ENCODE measurements at places on chromosomes 16 and 17.

DNA sequence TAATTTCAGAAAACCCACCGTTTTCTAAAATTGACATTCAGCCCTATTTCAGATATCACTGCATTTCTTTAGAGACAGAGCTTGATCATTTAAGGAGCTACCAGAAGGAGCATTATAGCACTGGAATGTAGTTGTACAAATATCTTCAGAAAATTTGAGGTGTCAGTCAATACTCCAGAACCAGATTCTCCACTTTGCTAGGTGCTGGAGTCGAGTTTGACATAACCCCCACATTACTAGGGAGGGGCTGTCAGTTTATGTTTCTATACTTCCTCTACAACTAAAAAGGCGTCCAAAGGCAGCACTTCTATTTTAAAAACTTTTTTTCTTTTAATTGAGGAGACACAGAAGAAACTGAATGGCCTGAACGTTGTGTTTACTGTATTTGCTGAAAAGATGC, 892 bp upstream of the KIAA0513 start:
- DNase-seq, result no peak

- DNase-seq, result peak; percentile 91
Measured at GRCh38 chr17:2090804-2091534, 36.1 kb downstream of the HIC1 start.

DNA sequence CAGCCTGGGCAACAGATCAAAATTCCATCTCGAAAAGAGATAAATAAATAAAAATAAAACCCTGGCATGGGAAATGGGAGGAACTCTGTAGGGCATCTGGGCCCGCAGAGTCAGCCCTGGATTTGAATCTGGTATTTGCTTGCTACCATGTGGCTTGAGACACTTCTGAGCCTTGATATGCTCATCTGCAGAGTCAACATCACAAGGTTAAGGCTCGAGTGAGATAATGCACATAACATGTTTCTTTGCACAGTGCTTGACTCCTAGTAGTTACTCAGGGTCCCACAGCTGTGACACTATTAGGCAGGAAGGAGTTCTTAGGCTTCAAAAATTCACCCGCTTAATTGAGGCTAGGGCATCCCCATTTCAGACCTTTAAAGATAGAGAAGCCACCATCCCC, 21.3 kb downstream of the CDK5RAP3 start:
- no peak for DNase-seq

GRCh38 chr17:16428098-16428882, 12.9 kb downstream of the TRPV2 start:
- DNase-seq, result no peak

DNA sequence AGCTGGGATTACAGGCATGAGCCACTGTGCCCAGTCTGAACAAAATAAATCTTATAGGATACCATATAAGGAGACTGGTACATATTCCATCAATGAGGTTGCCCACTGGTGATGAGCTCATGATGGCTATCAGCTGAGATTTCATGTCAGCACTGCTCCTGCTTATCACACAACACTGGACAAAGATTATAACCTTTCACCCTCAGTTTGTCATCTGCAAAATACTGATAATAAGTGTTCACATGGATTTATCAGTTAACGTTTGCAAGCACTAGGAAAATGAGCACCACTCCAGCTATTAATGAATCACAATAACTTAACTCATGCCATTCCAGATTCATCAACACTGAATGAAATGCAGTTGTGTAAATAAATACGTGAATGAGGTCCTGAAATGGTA, 83.7 kb downstream of the SSH2 start:
- no peak for DNase-seq

GRCh38 chr16:2910441-2910969, 1.2 kb upstream of the FLYWCH1 start:
- no peak for DNase-seq

DNA sequence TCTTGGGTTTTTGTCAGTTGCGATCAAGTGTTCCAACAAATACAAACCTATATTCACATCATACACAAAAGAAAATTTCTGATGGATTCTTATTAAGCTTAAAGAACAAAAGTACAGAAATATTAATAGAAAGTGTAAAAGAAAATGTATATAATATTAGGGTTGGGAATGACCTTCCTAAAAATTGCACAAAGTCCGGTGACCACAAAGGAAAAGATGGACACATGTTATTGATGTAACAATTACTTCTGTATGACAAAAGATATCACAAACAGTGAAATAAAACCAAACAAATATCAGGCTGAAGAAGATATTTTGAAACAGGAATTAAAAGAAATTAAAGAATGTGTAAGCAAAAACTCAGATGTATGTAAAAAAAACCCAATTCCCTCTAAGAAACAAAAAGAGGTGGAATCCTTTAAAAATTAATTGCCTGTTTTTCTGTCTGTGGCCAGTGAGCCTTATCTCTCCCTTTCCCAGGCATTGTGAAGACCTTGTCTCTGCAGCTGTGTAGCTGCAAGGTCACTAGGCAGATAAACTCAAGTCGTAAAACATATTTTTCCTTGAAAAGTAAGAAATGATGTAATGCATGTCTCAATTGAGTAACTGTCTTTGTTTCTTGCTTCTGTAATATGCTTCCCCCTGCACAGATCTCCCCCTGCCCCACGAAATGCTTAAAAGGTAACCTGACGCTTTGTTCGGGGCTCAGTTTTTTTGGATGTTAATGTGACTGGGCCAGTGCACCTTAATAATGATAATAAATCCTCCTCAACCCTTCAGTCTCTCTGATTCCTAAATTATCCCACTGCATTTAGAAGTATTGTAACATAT, 2.8 kb downstream of the ST6GALNAC1 start:
- DNase-seq, result no peak

DNA sequence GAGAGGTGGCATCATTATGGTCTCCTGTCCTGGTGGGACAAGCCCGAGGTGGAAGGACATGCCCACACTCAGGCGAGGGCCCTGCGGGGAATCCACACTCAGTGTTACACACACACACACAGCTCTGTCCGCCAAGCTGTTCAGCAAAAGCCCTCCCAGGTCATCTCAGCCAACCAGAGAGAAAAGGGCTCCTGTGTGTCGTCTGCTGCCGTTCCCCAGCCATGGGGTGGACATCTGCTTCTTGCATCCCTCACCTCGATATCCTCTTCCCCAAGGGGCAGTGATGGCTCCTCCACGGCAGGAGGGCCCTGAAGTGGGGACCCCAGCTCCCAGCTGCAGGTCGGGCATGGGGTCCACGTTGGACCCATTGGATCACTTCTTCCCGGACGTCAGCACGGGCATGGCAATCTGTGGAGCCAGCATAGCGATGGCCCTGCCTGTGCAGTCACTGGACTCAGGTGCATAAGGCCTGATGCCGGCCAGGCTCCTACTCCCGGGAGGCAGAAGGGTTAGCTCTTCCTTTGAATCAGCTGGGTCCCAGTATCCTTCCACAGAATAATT, 290.1 kb downstream of the C16orf95 start:
- DNase-seq, result no peak

- no peak for DNase-seq
Measured at GRCh38 chr17:16910341-16910740, 61.6 kb downstream of the TNFRSF13B start.

GRCh38 chr16:46850619-46851555, 19.9 kb upstream of the C16orf87 start:
- no peak for DNase-seq

- no peak for DNase-seq
Measured at GRCh38 chr17:17757956-17758845, 76.9 kb downstream of the RAI1 start.

- peak; percentile 51 for DNase-seq
Measured at GRCh38 chr16:48613061-48613957, 3.3 kb upstream of the N4BP1 start.

GRCh38 chr16:55391760-55392375, 67.9 kb downstream of the IRX6 start:
- DNase-seq, result no peak

DNA sequence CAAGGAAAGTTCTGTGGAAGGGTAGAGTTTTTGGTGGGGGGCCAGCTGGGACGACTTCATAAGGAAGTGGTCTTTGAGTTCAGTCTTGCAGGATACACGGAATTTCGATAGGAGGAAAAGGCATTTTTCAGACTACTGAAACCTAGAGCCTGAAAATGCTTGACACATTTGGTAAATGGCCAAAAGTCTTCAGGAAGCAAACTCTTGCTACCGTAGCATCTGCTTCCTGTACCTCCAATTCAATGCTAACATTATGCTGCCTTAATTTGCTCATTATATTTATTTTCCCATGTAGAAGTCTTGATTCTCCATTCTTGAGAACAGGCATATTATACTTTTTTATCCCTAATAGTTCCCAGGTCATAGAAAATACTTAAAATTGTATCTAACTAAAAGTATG, 129.3 kb upstream of the MED13 start:
- DNase-seq, result no peak

DNA sequence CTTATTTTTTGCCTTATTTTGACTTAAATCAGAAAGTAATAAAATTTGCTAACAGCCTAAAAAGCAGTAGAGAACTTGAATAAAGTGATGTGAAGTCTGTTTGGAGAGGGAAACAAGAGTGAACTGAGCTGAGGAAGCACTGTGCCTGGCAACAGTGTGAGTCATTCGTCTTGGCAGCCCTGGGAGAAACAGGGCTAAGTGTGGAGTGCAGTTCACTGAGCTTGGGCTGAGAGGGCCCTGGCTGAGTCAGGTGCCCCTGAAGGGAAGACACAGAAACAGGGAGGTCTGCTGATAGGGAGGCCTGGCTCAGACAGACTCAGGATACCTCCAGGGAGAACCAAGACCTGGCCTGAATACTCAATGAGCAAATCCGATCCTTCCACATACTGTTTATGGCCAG, 132.1 kb downstream of the HS3ST4 start:
- no peak for DNase-seq

GRCh38 chr17:40473573-40474365, 27.7 kb downstream of the TNS4 start:
- no peak for DNase-seq

- no peak for DNase-seq
Measured at GRCh38 chr17:67489273-67489672, 112.2 kb downstream of the PITPNC1 start.

DNA sequence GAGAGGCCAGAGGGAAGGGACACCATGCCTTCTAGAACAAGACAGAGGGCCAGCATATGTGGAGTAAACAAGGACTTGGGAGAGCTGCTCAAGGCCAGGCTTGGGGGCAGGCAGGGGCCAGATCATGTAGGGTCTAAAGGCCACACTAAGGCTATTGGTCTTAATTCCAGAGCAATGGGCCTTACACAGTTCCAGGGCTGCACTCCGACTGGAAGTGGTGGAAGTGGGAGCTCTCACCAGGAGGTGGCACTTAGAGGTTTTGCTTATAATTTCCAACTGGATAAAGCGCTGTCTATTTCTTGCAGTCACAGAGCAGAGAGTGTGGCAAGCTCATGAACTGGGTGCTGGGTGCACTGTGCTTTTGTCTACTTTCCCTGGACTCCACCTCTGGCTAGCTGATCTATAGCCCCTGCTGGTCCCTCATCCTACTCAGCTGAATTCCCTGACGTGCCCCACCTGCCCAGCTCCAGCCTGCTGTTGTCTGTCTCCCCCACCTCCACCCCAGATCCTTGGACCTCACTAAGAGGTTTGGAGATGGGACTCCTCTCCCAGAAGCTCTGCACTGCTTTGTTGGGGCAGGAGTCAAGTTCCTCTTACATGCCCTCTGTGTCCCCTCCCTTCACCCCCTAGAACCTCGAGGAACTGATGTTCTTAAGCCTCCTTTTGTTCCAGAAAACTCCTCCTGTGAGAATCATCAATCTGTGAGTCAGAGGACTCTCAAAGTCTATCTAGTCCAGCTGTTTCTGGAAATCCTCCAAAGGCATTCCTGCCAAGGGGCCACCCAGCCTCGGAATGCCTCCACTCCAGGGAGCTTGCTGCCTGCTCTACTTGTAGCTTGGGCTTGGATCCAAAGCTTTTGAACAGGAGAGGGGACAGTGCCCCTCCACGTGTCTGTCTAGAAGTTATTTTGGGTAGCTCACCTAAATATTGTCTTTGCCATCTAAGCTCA, 48.1 kb upstream of the KSR1 start:
- DNase-seq, result peak; percentile 47

DNA sequence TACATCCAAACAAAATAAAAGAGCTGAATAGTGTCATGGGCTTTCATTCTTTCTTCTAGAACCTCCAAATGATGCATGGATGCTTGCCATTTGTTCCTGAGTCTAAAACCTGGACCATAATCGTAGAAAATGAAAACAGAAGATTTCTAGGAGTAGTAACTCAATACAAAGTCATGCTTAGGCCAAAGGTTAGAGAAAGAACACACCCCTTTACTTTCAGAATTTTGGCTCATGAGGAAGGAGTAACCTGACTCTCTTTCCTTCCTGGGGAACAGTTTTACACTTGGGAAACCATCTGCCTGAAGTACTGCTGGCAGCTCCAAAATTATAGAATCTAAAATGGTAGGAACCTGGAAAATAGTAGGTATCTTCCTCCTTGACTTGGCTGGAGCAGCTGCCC, 137.2 kb downstream of the SNX11 start:
- no peak for DNase-seq

Data from fibroblast of skin of left biceps (primary cell).